ENCODE measurements at places on chromosomes 5 and 9. TPM values are rescaled to one million over a fixed set of nuclear protein-coding genes. Genes with fewer than 3 reads are reported as not detected.

Gene LRRC14B
- 0.36 TPM for total RNA-seq

Gene SLC36A3
- not detected for total RNA-seq

Gene CCNG1
- 80.2 TPM for total RNA-seq

Gene MEIKIN
- total RNA-seq: not detected

Gene GRIN1
- total RNA-seq: 23.6 TPM

Gene ATP10B
- total RNA-seq: 15.0 TPM

Gene CCNO
- not detected for total RNA-seq

Gene LHX3
- not detected for total RNA-seq

Gene IFNA16
- not detected for total RNA-seq

Gene FOXD4L5
- total RNA-seq: 0.64 TPM

Gene MRPS2
- total RNA-seq: 11.0 TPM

Gene SPAG8
- total RNA-seq: 4.0 TPM

Gene IFNA21
- not detected for total RNA-seq

Gene RPS14
- 1,114 TPM for total RNA-seq

Measured in cerebellum (tissue), 4 donors.